Activated CD8-positive, alpha-beta memory T cell treated with anti-CD3 and anti-CD28 coated beads, Interleukin-2, amount 50 U/mL, for 48 hours (primary cell): ENCODE measurements at places on chromosomes 12 and 14.

DNA sequence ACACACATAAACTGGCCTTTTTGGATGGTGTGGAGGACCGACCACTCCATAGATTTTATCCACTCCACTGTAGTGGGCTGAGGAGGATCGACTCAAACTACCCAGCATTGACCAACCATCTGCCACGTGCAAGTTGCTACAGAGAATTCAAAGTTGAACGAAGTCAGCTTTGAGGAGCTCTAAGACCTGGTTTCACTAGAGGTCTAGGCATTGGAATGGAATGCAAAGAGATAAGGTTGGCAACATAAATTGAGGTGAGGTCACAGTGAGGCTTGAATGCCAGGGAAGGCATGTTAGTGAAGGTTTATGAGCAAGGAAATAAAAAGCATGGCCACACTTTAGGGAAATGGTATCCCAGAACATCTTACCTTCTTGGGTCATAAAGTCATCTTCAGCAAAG is 14.5 kb downstream of the VWF start:
- DNase-seq = no peak

GRCh38 chr12:128606538-128606937 is 217.2 kb downstream of the SLC15A4 start:
- no peak for DNase-seq

- no peak for DNase-seq
These were observed 71.3 kb downstream of the FLRT2 start for GRCh38 chr14:85601246-85601645.

DNA sequence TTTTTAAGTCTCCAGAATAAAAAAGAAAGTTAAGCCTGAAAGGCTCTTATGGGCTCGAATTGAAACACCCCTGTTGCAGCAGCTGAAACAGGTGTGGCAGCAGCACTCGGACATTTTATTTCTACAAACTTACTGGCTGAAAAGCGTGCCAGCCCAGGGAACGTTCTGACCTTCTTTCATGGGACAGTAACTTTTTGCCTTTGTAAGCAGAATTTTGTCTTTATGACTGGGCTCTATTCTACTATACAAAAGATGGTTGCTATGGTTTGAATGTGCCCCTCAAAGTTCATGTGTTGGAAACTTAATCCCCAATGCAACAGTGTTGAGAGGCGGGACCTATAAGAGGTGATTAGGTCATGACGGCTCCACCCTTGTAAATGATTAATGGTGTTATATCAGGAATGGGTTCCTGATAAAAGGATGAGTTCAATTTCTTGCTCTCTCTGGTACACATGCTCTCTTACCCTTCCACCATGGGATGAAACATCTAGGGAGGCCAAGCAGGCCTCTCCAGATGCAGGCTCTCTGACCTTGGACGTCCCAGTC is 52.7 kb downstream of the PELI2 start:
- DNase-seq = no peak

DNA sequence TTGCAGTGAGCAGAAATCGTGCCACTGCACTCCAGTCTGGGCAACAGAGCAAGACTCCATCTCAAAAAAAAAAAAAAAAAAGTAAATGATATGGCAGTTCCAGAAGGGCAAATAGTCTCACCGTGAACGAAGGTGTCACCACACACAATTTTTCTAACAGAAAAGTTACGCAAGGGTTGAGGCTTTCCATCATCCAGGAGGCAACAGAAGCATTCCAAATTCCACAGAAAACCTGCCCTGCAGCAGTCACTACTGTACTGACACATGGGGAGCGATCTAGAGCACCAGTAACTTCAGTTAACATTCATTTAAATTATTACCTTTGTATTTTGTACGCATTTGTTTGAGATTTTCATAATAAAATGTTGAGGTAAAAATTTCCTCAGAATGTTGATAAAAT is 24.8 kb downstream of the TMCC3 start:
- DNase-seq = no peak

DNA sequence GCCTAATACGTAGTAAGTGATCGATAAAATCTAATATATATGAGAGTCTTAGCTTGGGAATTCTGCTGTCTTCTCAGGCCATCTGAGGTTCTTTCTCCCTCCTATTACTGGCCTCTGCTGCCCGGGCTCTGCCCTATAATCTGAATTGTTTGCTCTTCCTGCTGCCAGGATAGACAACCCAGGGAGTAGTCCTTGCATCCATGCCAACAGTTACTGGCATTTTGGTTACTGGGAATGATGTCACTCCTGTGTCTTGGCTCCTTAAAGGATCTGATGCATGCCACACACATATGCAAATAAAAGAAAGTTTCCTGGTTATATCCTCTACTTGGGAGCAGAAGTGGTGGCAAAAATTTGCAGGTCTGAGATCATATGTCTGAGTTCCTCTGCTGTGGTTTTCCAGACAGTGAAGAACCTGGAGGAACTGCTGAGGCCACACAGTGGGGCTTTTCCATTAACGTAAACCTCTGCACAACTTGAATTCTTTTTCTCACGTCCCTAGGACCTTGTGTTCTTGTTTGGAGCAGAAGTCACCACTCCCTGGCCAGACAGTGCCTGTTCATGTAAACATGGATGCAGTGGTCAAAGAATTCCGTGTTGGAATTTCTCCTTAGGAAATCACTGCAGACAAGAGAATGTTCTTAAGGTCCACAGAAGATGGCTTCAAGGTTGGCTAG is 320.6 kb upstream of the TBX3 start:
- DNase-seq = no peak

- DNase-seq = no peak
These were observed 5.1 kb downstream of the PAPLN start for GRCh38 chr14:73242357-73242901.

- DNase-seq = peak; percentile 70
These were observed 17.0 kb downstream of the OR8S1 start for GRCh38 chr12:48542300-48542928.

DNA sequence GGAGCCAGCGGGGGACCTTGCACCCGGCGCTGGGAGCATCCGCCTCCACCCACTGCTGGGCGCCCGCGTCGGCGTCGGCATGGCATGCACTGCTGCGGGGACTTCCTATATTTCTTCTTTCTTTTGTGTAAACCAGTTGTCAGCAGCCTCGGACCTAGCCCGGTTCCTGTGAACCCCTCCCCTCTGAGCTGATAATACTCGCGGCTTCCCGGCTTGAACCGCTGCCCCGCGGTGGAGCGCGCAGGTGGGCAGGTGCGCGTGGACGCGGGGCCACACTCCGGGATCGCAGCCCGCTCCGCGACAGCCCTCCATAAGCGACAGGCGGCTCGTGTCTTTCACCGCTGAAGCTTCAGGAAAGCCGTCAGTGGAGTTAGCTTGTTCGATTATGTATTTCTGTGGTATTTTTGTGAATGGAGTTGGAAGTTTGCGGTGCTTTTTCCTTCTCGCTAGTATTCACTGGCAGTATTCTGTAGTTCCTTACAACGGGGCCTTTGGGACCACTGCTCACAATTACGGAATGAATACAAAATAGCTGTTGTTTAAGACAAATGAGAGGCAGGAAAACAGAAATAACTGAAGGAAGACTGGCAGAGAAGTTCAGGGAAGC is 870 bp downstream of the BMAL2 start:
- peak; percentile 73 for DNase-seq

- DNase-seq = no peak
These were observed 44.5 kb downstream of the RERGL start for GRCh38 chr12:18045446-18045992.

GRCh38 chr12:3655328-3655900 is 97.5 kb downstream of the CRACR2A start:
- DNase-seq = no peak

- no peak for DNase-seq
These were observed 3.7 kb upstream of the KRT2 start for GRCh38 chr12:52655720-52656124.

DNA sequence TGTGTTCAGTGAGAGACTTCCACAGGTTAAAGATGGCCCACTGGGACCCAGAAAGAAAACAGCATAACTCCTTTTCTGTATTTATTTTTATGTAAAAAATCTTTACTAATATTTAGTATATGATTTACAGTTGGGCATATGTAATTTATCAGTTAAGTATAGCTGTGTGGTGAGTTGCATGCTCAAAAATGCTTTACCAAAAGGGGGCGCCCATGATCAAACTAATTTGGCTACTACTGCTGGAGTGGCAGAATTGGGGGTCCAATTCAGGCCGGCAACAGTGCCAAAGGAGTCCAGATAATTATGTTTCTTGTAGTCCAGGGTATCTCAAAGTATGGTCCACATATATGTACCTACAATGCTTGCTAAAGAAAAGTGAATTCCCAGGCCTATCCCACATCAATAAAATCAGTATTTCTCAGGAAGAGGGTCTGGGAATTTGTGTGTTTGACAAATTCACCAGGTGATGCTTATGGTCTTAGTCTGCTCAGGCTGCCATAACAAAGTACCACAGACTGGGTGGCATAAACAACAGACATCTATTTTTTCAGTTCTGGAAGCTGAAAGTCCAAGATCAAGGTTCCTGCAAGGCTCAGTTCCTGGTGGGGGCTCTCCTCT is 152.0 kb downstream of the KTN1 start:
- peak; percentile 69 for DNase-seq
